ENCODE measurements at places on chromosomes 13 and 19.

DNA sequence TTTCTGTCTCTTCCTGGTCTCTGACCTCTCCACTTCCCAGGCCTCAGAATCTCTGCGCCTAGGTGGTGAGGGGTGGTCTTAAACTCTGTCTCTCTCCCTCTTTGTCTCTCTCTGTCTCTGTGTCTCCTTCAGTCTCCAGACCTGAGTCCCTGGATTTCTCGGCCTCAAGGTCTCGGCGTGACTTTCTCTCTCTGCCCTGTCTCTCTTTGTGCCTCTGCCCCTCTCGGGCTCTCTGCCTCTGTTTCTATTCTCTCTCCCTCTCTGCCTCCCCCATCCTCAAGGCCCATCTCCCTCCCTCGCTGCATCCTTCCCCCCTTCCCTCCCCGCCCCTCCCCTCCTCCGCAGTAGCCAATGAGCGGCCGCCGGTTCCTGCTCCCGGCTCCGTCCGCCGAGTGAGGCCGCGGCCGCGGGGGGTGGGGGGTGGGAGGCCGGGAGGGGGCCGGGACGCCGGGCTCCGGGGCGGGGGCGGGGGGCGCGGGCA, at the start of gene CACNG7:
TSS of gene CACNG7 (plus strand) at position 344 of the 481 bp plus-strand sequence. CDS start 3,554 bp downstream, outside the sequence.
- no peak for DNase-seq

DNA sequence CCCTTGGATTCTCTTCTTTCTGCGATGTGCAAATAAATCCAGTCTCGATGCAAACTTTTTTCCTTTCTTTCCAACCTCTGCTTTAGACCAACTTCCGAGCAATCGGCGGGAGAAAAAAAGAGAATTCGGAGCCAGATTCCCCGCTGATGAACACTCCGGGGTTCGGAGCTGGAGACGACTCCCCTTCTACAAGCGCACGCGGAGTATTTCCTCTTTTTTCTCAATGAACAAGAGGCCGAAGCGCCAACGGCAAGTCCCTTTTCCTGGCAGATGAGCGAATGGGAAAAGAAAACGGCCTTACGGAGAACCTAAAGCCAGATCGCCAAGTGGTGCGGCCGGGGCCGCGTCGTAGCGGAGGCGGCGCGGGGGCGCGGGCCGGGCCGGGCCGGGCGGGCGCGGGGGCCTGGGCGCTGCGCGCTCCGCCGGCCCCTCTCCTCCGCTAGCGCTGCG, 250 bp downstream of the SPRY2 start:
- no peak for DNase-seq

GRCh38 chr13:47904891-47905290, 96.2 kb downstream of the SUCLA2 start:
- DNase-seq = no peak

GRCh38 chr13:109344552-109345157, 441.7 kb downstream of the IRS2 start:
- no peak for DNase-seq

GRCh38 chr19:54035215-54036178, 28.2 kb downstream of the VSTM1 start:
- no peak for DNase-seq

DNA sequence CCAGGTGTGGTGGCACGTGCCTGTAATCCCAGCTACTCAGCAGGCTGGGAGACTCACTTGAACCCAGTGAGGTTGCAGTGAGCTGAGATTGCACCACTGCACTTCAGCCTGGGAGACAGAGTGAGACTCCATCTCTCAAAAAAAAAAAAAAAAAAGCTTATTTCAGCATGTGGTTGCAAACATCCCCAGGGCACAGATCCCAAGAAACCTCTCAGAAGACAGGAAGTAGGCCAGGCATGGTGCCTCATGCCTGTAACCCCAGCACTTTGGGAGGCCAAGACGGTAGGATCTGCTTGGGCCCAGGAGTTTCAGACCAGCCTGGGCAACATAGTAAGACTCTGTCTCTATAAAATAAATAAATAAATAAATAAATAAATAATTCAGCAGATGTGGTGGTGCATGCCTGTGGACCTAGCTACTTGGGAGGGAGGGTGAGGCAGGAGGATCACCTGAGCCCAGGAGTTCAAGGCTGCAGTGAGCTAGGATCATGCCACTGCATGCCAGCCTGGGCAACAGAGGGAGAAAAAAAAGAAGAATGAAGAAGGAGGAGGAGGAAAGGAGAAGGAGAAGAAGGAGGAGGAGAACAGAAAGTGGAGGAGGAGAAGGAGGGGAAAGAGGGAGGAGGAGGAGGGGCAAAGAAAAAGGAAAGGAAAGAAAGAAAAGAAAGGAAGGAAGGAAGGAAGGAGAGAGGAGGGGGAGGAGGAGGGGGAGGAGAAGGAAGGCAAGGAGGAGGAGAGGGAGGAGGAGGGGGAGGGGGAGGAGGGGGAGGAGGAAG, 4.3 kb upstream of the LRRC8E start:
- DNase-seq = no peak

GRCh38 chr13:113906571-113906970, 42.7 kb upstream of the GAS6 start:
- DNase-seq = no peak

GRCh38 chr19:13006431-13007281, 11.4 kb downstream of the NFIX start:
- DNase-seq = no peak

DNA sequence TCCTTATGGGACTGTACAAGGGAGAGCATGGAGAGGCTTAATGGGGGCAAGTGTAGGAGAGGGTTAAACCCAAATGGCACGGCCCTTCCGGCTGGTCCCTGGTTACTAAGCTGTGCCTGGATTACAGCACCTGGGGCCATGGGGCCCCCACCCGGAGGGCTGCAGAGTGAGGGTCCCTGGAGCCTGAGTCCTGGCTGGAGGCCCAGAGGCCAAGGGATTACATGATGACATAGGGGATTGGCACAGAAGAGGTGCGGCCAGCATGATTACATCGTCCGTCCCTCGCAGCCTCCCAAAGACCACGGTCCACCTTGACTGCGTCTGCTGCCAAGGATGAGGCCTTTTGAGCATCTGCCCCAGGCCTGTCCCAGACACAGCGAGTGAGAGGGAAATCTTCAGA, 149.4 kb downstream of the URI1 start:
- DNase-seq = no peak

DNA sequence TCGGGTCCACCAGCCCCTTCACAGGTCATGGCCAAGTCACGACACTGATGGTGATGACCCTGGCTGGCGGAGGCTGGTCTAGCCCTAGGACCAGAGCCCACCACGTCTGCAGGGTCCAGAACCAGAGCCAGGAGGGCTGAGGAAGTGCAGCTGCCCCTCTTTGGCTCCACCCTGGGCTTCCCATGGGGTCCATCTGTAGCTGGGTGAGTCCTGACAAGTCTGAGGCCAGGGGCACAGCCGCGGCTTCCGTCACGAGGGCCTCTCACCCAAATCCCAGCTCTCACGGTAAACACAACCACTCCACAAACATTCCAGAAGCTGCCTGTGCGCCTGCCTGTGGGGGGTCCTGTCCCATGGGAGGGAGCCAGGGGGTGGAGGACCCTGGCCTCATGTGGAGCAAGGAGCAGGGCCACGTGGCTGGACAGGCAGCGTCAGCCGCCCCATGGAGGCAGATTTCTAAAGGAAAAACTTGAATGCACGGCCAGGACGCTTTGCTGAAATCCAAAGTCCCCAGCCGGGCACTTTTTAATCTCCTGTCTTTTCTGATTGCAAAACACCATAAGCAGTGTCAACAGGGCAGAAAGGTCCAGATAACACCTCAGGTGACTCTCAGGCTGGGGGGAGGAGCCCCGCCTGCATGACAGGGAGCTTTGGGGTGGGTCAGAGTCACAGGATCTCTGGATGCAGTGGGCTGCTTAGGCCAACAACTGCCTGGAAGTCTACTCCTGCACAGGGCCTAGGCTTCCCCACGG, 29.9 kb downstream of the CEBPG start:
- no peak for DNase-seq

GRCh38 chr19:36097036-36097435, 13.9 kb upstream of the OVOL3 start:
- DNase-seq = no peak

DNA sequence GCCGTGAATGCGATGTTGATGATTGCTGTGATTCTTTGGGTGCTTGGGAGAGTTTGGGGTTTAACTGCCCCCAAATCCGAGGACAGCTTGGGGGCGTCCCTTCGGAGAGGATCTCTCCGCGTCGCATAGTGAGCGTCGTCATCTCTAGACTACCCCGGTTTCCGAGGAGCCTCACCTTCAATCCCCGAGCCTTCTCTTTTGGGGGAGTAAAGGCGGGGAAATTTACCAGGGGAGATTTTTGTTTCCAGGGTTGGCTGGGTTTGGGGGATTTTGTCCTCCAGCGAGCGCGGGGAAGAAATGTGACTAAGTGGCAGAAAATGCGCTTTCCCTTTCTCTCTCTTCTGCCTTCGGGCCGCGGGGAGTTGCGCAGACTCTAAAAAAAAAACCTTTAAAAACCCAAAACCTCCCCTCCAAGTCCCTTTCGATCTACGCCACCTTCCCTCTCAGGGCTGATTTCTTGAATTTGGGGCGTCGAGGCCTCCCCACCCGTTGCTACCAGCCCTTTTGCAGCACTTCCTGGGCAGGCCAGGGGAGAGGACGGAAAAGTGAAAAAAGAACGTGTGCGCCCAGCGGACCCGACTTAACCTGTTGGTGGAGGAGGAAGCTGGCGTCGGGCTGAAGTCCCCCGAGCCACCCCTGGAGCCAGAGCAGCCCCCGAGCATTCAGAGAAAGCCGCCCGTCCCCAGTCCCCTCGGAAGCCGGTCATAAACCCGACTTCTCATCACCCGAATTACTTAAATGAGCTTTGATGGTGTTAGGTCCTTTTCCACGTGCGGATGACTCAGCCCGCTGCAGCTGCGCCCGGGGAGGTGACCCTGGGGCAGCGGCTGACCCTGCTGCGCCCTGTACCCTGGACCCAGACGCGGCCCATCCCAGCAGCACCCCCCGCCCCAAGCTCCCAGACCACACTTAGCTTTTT, 17.7 kb downstream of the NFIX start:
- no peak for DNase-seq

GRCh38 chr19:45322744-45323281, at the start of gene CKM:
Gene CKM (minus strand): TSS chr19:45322875. CDS start chr19:45319713, 3,162 bp downstream.
- DNase-seq = no peak

DNA sequence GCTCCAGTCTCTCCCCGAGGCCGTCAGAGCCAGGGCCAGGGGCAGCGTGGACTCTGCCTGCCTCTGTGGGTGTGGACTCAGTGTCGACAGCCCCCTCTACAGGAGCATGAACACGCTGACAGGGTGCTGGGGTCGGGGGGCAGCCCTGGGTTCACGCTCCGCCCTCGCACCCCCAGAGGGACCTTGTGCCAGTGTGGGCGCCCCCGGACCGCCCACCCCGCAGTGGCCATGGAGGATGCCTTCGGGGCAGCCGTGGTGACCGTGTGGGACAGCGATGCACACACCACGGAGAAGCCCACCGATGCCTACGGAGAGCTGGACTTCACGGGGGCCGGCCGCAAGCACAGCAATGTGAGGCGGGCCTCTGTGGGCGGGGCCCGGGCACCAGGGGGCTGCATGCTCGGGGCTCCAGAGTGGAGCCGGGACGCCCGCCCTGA, 8.3 kb downstream of the TRPM4 start:
- no peak for DNase-seq

GRCh38 chr13:36788276-36788675, 30.7 kb upstream of the RFXAP start:
- no peak for DNase-seq

DNA sequence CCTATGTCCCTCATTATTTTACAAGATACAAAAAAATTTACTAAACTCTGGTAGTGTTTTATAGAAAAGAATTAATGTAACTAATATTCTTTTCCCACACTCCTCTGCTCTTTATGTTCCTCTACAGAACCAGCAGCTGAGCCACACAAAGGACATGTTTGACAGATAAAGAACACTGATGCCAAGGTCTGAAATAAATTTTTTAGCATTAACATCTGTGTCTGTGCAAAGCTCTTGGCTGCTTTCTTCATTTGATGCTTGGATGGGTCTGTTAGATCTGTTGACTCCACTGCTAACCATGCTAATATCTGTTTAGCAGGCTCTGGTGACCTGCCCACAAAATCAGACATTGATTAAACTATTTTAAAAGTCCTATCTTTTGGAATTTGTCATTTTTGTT, 2363.8 kb downstream of the PCDH9 start:
- no peak for DNase-seq

DNA sequence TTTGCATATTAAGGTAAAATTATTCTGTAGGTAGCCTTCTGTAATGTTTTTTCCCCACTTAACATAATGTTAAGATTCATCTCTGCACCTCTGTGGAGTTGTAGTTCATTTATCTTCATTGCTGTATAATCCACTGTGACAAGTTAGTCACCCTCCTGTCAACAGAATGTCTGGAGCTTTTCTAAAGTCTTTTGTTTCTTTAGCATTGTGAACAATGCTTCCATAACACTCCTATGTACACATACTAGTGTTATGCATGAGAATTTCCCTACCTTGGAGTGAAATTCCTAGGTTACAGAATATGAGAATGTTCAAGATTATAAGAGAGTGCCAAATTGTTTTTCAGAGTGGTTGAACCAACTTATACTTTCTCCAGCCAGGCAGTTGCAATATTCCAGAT, 113.5 kb downstream of the COG6 start:
- no peak for DNase-seq

DNA sequence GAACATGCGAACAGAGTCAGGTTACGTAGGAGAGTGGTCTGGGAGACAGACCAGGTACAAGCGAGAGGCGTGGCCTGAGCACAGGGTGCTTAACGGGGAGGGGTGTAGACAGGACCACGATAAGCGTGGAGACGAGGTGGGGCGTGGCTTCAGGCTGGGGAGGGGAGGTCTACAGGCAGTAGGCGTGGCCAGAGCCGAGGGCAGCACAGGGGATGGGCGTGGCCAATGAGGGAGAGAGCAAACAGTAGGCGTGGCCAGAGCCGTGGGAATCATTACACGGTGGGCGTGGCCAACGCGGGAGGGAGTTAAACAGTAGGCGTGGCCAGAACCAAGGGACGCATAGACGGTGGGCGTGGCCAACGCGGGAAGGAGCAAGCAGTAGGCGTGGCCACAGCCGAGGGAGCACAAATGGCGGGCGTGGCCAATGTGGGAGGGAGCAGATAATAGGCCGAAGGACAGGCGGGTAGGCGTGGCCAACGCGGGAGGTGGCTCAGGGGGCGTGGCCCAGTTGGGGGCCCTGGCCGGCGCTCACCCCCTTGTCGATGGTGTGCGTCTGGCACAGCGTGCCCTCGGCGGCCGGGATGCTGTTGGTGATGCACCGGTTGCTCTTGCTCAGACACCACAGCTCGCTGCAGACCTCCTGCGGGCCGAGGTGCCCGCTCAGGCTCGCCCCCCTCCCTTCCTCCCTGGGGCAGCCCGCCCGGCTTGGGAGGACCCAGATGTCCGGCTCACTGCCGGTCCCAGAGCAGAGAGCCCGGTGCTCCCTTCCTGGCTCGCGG, 15.2 kb upstream of the MYO1F start:
- peak; percentile 90 for DNase-seq
